Peyer's patch (tissue), 4 donors: ENCODE measurements at places on chromosomes 2 and 18. TPM values are rescaled to one million over a fixed set of nuclear protein-coding genes. Genes with fewer than 3 reads are reported as not detected.

GRCh38 chr2:211860224-211860623 lies 678.4 kb downstream of the ERBB4 start:
- no peak for DNase-seq
- H3K4me3 ChIP-seq = no peak overlapping the region
- H3K27ac ChIP-seq = no peak overlapping the region
- no peaks in the 10 kb centered on the region for H3K27me3 ChIP-seq

DNA sequence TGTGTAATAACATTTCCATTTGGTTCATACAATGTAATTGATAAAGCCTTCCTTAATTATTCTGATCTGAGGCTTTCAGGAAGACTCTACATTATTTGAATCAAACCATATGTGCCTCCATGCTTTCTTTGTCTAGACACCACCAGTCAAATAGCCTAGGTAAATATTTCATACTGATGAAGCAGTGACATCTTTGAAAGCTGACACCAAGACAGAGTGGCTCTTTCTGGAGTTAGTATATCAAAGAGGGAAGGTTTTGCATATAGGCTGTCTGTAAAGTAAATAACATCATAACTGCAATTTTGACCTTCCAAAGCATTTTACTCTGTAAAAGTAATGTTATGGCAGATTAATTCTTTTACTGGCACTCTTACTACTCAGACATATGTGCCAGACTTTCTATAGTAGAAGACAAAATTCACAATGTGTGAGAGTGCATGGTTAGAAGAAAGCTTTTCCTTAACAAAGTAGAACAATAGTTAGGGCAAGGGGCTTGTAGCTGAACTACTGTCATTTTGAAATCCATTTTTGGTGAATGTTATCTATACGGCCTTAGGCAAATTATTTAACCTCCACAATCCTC lies 177.3 kb downstream of the ERBB4 start:
- no peak overlapping the region for H3K4me3 ChIP-seq
- no peaks in the 10 kb centered on the region for H3K27me3 ChIP-seq
- no peaks in the 10 kb centered on the region for H3K36me3 ChIP-seq
- no peak overlapping the region for H3K27ac ChIP-seq
- no peaks in the 10 kb centered on the region for H3K4me1 ChIP-seq

DNA sequence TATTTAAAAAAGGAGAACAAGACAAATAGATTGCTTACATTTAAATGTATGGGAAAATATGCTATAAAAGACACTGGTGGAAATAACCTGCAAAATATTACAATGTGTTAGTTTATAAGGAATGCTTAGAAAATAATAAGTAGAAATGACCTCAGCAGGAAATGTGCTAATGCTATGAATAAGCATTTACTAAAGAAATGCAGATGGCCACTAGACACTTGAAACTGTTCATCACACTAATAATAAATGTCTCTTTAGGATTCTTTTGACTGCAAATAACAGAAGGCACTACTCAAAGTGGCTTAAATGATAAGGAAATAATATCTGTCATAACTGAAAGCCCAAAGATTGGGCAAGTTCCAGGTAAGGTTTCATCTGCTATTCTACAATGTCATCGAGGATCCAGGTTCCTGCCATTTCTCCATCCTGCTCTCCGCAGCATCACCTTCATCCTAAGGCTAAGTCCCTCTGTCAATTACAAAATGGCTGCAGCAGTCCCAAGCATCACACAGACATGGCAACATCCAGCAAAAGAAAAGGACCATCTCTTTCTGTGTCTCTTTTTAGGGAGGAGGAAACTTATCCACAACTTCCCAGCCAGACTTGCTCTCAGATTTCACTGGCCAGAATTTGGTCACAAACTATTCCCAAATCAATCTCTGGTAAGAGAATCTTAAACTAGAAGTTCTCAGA lies 21.9 kb downstream of the METTL8 start:
- DNase-seq = no peak
- no peak overlapping the region for H3K4me3 ChIP-seq
- no peaks in the 10 kb centered on the region for H3K36me3 ChIP-seq
- H3K4me1 ChIP-seq = no peaks in the 10 kb centered on the region

DNA sequence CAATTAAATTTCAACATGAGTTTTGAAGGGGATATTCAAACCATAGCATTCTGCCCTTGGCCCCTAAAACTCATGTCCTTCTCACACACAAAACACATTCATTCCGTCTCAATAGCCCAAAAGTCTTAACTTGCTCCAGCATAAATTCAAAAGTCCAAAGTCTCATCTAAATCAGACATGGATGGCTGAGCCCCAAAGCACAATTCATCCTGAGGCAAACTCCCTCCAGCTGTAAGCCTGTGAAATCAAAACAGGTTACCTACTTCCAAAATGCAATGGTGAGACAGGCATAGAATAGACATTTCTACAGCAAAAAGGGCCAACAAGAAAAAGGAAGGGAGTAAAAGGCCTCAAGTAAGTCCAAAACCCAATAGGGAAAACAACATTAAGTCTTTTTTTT lies 245.8 kb downstream of the TTC32 start:
- no peaks in the 10 kb centered on the region for H3K36me3 ChIP-seq
- no peak for DNase-seq
- H3K27ac ChIP-seq = no peak overlapping the region
- no peaks in the 10 kb centered on the region for H3K4me1 ChIP-seq
- no peaks in the 10 kb centered on the region for H3K27me3 ChIP-seq
- no peak overlapping the region for H3K4me3 ChIP-seq

DNA sequence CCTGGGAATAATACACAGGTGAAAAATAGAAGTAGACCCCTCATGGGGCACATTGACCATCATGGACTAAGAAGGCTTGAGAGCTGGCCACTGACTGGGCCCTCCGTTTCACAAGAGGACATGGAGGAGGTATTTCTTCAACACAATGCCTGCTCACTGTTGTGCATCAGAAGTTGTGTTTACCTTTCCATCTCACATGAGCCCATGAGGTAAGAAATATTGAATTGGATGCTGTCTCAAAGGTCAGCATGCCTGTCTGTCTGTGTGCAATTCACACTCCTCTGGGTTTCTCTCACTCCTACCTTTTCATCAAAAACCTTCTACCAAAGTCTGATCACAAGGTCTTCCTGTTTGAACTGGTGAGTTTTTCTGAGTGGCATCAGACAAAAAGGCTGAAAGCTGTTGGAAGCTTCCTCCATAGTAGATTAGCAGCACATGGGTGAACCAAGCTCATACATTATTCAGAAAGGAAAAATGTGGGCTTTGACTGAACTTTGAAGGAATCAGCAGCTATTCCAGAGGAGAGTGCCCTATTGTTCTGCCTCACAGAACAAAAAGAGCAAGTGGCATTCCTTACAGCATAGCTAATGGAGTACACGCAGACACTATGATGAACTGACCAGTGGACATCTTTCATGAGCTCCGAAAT lies 143.2 kb upstream of the RND3 start:
- no peaks in the 10 kb centered on the region for H3K36me3 ChIP-seq
- H3K4me1 ChIP-seq = no peaks in the 10 kb centered on the region
- H3K27ac ChIP-seq = no peak overlapping the region

- H3K27ac ChIP-seq = no peak overlapping the region
- no peak for DNase-seq
- no peaks in the 10 kb centered on the region for H3K36me3 ChIP-seq
- no peaks in the 10 kb centered on the region for H3K27me3 ChIP-seq
Observed at GRCh38 chr2:238851761-238852160, 3.9 kb downstream of the TWIST2 start.

DNA sequence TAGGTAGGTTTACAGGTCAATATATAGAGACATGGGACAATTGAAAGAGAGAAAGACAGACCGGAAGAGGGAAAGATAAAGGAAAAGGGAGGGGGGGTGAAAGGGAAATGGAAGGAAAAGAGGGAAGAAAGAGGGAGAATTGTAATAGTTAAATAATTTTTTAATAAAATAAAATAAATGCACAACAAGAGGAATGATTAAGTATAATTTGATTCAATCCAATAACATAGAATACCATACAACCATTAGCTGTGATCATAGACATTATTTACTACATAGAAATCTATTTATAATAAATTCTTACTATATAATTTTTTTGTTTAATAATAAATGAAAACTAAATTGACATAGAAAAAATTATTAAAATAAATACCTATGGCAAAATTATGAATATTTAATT lies 330.7 kb downstream of the NR4A2 start:
- no peak overlapping the region for H3K27ac ChIP-seq
- no peak overlapping the region for H3K4me3 ChIP-seq

SH3RF3 gene
- 4.6 TPM for total RNA-seq

FIGN gene
- 1.3 TPM for total RNA-seq

TEKT4 gene
- not detected for total RNA-seq
